ENCODE measurements at places on chromosomes 5 and 9.

- DNase-seq = no peak
Measured at GRCh38 chr9:131298341-131298740, 8.8 kb downstream of the PLPP7 start.

- no peak for DNase-seq
Measured at GRCh38 chr9:68547417-68547816, 6.7 kb upstream of the TMEM252 start.

GRCh38 chr5:157197086-157197485, 16.4 kb downstream of the ITK start:
- no peak for DNase-seq

DNA sequence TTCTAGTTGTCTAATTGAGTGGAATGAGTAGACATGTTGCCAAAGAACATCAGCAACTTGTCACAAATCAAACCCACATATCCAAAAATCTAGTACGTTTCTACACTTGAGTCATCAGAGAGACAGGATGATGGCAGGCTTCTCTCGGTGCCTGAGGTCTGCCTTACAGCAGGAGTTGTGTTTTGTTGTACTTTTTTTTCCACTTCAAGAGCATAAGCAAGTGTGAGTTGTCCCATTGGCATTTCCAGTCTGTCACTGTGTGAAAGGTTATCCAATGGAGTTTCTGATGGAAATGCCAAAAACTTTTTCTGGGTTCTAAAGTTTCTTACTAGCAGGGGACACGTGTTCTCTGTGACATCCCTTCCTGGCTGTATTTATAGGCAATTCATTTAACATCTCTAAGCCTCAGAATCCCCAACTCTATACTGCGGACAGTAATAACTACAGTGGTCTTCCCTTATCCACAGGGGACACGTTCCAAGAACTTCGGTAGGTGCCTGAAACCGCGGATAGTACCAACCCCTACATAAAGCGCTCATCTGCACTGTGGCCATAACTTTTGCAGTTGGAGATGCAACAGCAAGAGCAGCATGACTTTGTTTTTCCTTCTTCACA, 246.5 kb downstream of the SYK start:
- peak; percentile 91 for DNase-seq

GRCh38 chr9:93259490-93260262, 75.7 kb downstream of the WNK2 start:
- DNase-seq = no peak

GRCh38 chr5:143921525-143922311, 109.8 kb downstream of the HMHB1 start:
- DNase-seq = peak; percentile 96

- peak; percentile 12 for DNase-seq
Measured at GRCh38 chr5:173671121-173671949, 54.9 kb upstream of the BOD1 start.

DNA sequence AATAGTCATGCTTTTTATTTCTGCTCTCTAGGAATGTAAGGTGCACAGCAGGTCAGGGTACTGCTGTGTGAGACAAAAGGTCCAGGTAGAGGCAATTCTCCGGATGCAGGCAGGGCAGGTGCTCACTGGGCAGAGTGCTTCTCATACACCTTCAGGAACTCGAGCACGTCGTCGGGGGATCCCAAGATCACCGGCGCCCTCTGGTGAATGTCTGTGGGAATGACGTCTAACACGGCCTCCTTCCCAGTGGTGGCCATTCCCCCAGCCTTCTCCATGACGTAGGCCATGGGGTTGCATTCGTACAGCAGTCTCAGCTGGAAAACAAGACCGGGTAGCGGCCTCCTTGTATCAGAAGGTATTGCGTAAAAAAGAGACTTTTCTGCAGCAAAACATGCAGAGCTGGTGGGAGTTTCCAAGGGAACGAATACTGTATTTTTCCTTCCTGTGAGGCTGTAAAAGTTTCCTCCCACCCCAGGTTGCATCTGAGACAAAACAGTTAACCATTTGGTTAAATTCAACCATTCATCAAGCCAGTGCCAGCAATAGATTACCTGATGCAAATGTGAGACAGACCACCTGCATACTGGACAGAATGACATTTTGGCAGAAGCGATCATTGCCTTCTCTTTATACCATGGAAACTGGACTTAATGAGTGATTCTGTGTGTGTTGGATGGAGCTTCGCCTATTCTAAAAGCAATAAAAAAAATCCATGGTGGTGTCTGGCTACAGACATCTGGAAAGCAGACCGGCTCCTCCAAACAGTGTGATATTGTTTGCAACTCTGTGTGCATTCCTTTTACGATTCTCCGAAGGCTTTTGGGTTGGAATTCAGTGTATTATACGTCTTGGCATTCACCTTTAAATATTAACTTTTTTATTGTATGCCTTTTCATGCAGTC, 9.9 kb upstream of the FBP2 start:
- DNase-seq = peak; percentile 47

DNA sequence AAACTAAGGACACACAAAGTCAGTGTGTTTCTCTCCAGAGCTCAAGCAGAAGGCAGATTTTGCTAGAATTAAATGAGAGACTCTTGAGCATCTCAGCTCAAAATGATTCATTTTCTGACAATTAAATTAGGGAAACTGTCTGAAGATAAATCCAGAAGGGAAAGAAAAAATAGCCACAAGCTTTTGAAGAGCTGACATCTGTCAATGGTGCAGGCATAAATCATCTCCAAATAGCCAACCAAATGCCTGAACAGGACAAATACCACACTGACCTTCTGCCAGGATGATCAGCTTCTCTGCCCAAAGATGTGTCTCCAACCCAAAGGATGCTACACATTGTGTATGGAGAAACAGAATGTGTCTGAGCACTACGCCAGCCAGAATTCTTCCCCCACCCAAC, 199.3 kb downstream of the CTNND2 start:
- DNase-seq = no peak

Measured in fibroblast of gingiva (primary cell).